ENCODE measurements at places on chromosomes 16 and 17.

DNA sequence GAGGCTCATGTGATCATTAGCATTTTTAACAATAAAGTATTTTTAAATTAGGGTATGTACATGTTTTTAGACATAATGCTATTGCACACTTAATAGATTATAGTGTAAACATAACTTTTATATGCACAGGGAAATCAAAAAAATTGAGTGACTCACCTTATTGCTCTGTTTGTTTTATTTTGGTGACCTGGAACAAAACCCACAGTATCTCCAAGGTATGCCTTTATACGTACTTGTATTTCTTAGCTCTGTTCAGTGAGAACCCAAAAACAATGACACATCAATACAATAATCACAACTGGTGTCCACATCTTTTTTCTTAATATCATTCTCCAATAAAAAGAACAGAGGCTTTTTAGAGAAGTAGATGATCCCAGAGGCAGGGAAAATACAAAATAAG is 112.2 kb downstream of the CYB561 start:
- DNase-seq = no peak

GRCh38 chr16:8474587-8474986 is 115.7 kb downstream of the TMEM114 start:
- no peak for DNase-seq

DNA sequence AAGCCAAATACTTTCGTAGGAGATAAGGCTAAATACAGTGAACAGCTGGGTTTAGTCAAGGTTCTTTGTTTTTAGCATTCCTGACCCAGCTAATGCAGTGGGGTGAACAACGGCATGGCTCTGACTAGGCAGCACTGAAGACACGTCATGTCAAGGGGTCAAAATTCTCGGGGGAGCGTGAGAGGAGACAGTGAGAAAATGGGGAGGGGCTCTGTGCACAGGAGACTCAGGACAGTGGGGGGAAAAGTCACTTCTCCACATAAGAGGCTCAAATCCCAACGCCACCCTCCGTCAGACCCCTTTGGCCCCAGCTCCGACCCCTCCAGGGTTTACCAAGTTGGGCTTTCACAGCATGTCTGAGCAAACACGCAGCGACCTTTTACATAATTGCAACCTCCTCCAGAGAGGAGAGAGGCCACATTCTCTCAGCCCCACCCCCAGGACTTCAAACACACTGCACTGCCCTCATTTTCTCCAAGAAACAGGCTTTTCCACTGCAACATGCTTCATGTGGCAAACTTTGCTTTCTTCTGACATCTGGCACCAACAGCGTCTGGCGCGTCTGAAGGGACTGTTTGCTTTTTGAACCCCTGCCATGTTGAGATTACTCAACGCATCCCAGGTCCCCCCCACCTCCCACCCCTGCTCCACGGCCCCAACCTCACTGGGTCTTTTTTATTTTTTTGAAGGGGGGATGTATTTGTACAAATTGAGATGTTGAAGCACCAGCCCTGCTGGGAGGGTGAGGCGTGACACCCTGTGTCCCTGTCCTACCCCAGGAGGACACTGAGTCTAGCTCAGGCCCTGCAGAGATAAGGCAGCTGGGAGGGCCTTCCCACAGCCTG is 30.0 kb downstream of the AXIN2 start:
- DNase-seq = no peak

DNA sequence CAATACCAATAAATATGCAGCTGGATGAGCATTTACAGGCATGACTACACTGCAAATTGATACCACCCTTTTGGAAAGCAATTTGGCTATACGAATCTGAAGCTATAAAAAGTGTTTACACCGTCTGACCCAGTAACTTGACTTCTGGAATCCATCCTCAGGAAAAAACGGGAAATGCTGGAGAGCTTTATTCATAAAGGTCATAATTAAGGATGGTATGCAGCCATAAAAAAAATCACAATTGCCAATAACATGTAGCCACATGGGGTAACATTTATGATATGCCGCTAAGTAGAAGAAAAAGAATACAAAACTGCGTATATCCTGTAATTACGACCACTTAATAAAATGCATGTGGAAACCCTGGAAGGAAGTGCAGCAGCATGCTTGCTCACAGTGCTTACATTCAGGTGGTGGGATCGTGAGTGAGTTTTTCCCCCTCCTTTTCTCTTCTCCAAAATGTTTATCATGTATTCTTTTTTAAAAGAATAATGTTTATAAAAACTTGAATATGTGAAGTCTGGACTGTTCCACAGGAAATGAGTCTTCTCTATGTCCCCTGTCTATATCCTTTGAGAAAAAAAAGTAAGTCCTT is 34.2 kb downstream of the COPRS start:
- no peak for DNase-seq

DNA sequence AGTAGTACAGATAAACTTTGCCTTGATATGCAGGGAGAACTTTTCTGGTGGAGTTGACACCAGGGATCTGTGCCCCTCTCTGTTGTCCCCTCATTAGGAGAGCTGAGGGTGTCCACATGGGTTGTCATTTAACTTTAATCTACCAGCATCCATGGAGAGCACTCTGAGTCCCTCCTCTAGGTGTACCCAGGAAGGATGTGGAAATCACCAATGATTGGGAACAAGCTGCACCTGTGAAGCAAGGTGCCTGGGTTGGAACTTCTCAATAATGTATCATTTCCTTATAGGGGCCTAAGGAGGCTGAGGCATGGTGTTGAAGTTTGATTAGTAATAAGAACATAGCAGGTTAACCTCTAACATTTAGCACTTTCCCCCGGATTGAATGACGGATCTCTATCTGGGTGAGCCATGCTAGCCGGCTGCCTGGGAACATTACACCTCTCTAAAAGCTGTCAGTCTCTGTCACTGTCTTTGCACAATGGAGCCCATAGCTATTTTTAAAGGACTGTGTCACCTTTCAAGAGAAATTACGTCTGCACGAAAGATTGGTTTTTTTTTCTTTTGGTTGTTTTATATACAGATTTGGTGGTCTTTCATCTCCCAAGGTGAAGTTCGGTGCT is 239.3 kb downstream of the MAF start:
- DNase-seq = no peak

- DNase-seq = no peak
Observed at GRCh38 chr17:79080349-79080748, 5.7 kb downstream of the ENGASE start.

GRCh38 chr17:11245187-11245586 is 4.2 kb downstream of the SHISA6 start:
- no peak for DNase-seq

DNA sequence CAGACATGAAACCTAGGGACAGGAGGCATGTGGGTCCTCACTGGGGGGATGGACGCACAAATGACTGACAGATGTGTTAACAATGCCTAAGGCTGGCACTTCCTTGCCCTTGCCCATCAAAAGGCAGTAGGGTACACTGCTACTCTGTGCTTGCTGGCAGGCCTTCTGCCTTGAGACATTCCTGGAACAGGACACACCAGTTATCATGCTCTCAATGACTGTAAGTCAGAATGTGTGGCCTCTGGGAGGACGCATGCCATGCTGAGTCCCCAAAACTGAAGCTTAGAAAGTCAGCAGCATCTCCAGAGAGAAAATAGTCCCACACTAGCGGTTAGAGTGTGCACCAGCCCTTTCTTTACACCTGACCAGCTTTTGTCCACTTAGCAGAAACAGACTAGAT is 16.1 kb upstream of the SREBF1 start:
- no peak for DNase-seq

DNA sequence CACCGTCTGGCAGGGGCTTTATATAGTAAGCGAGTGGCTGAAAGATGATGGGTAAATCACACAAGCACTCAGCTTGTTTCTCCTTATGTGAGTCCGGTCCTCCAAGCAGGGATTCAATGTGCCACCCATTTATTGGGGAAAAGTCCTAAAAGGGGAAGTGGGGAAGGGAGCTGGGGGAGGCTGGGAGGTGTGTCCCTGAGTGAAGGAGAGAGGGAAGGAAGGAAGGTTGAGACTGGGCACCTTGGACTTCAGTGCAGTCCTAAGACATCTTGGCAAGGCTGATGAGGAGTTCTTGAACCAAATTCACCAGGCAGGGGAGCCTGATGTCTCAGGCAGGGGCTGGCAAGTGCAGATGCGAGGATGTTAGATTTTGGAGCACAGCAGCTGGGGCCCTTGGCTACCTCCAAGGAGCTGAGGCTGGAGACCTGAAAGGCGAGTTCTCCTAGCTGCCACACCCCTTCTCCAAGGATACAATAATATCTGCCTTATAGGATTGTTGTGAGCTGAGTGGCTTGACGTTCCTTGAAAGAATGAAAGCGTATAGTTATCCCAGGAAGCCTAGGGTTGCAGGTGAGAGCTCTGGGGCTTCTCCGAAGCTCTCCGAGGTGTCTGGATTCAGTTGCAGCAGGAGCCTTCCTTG is 23.0 kb upstream of the CYLD start:
- DNase-seq = no peak

GRCh38 chr17:50533720-50534148 is 1.2 kb downstream of the EPN3 start:
- no peak for DNase-seq

DNA sequence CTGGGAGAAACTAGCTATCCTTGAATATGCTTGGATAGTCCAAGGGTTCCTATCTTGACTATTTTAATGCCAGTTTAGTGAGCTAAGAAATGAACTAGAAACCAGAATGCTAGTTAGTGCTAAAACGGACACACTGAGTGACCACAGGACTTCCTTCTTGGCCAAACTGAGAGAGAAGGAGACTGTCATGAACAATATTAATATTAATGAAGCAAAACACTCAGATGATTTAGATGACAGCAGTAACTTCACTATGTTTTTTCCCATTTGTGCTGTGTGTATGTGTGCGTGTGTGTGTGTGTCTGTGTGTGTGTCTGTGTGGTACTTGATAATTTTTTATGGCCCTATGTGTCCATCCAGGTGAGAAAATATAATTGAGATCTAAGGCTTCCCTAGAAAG is 2.2 kb upstream of the ATXN1L start:
- no peak for DNase-seq

- DNase-seq = no peak
Observed at GRCh38 chr17:83202002-83203000, 122.9 kb downstream of the METRNL start.

DNA sequence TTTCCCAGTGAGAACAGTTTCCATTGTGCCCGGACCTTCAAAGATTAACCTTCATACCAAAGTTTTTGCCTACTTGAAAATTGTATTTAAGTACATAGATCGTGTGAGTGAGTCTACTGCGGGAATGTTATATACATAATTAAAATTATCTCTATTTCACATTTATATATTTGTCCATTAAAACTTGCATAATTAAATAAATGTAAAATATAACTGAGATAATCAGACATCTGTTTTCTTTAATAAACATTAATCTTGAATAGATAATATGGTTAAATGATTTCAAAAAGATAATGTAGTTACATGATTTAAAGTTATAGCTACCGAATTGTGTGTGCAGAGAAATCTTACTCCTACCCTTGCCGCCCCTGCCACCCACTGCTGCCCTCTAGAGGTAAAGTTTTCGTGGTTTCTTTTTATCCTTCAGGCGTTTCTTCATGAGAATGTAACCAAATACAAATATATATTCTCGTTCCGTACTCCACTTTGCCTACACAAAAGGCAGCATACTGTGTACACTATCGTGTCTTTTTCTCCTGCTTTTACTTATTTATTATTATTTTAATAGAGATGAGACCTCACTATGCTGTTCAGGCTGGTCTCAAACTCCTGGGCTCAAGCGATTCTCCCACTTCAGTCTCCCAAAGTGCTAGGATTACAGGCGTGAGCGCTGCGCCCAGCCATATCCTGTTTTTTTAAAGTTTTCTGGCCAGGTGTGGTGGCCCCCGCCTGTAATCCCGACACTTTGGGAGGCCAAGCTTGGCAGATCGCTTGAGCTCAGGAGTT is 35.6 kb downstream of the RPA1 start:
- no peak for DNase-seq

DNA sequence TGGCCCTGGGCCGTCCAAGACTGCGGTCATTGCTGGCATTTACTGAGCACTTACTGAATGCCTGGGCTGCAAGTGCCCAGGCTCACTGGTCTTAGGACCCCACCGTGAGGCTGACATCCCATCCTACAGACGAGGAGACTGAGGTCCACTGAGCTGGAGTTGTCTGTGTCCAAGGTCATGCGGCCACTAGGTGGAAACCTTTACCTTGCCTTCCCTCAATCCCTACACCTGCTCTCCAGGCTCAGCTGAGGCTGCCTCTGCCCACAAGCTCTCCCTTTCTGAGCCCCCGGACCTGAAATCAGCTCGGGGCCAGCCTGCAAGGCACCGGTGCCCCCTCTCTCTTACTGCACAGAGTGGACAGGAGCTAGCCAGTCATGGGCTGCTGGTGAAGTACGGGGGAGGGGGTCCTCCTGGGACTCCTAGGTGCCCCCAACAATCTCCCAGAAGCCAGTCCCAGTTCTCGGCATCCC is 1.5 kb downstream of the CASKIN1 start:
- DNase-seq = no peak

DNA sequence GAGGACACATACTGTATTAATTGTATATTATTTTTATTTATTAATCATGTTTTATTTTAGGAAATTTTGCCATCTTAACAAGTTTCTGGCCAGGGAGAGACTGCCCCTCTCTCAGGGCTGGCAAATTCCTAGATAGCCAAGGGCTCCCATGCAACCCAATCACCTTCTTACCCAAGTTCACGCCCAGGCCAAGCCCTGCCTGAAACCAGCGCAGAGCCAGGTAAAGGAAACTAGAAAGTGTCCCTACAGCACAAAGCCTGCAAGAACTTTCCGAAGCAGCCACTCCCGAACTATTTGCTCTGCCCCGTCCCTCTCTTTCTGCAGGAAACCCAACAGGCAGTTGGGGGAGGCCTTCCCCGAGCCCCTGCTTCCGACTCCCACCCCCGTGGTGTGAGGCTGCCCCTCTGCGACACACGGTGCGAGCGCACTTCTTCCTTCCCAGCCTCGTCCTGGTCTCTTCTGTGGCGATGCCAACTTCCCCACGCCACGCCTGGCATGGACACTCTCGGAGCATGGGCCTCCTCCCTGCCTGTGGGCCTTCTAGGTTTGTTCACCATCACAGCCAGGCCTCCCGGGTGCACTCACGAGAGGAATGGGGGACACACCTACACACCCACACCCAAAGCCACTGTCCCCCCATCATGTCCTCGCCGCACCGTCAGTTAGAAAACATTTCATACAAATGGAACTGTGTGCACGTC is 100.4 kb downstream of the ZNF778 start:
- no peak for DNase-seq

GRCh38 chr17:79695797-79696609 is 34.7 kb upstream of the ENPP7 start:
- no peak for DNase-seq

- DNase-seq = no peak
Observed at GRCh38 chr17:4527134-4527533, 28.1 kb downstream of the MYBBP1A start.

- DNase-seq = no peak
Observed at GRCh38 chr16:17591655-17592405, 121.1 kb upstream of the XYLT1 start.

- no peak for DNase-seq
Observed at GRCh38 chr16:58057121-58057520, 31.6 kb downstream of the MMP15 start.

Measured in HS-5 (cell line).